ENCODE measurements at places on chromosomes 1 and 21.
A peak's percentile ranks its signal among the peaks of the same experiment; 100 is the strongest.

DNA sequence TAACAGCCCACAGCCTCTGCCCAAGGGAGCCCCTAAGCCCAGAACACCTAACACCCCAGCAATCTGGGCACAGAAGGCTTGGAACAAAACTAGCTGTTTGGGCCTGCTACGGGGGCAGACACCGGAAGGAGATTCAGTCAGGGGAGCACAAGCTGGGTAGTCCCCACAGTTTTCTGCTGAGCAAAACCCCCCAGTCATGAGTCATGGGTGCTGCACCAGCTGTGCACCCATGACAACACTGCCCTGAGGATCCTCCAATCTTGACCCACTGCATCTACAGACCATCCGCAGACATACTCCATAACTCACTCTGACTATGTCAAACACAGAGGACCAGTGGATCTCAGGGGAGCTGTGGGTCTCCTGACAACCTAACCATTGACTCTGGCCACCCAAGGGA, 105.1 kb downstream of the LRIG2 start:
- DNase-seq, result no peak

GRCh38 chr1:27618341-27619082, 14.6 kb upstream of the AHDC1 start:
- no peak for DNase-seq

GRCh38 chr1:3402258-3403010, 52.0 kb upstream of the ARHGEF16 start:
- peak; percentile 58 for DNase-seq

- no peak for DNase-seq
Observed at GRCh38 chr1:84959294-84959693, 37.6 kb downstream of the MCOLN2 start.

GRCh38 chr1:174135211-174135610, 24.1 kb upstream of the RABGAP1L start:
- no peak for DNase-seq

- no peak for DNase-seq
Observed at GRCh38 chr1:245481261-245481660, 326.5 kb downstream of the KIF26B start.

- no peak for DNase-seq
Observed at GRCh38 chr1:212691561-212692071, 8.0 kb downstream of the BATF3 start.

DNA sequence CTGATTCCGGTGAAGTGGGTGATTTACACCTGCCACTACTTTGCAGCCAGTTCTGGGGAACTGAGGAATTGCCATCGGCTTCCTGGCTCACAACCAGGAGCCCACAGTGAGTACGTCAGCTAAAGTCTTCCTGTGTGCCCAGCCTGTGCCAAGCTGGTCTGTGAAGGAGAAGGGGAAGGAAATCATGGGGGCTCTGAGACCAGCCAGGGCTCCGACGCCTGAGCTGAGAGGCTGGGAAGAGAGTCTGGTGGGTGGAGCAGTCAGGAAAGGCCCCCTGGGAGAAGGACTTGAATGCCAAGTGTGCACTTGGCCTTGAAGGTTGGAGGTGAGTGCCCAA, 1.2 kb downstream of the LURAP1 start:
- no peak for DNase-seq

DNA sequence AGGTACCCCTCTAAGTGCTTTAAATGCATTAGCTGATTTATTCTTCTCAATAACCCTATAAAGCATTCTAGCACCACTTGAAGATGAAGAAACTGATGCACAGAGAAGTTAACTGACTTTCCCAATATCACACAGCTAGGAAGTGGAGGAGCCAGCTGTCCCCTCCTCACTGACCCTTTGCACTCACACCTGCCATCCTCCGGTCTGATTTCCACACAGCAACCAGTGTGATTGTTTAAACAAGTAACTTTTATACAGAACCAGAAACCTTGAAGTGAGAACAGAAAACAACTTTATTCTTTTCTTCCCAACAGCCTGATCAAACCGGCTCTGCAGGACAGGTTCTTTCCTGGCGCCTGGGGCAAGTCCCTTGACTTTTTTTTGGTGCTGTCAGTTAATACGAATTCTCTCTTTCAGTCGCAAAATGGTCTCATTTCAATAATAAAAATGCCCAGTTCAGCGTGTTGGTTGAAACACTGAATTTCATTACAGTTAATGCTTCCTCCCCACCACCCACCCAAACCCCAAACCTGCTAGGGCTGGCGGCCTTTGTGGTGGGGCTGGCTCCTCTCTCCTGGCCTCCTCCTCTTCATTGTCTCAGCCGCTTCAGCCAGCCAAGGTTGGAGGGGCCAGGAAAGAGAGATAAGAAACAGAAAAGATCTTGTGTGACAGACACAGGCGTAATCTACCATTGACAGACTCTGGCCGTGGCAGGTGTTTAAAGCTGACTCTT, 26.4 kb upstream of the EEIG2 start:
- no peak for DNase-seq

DNA sequence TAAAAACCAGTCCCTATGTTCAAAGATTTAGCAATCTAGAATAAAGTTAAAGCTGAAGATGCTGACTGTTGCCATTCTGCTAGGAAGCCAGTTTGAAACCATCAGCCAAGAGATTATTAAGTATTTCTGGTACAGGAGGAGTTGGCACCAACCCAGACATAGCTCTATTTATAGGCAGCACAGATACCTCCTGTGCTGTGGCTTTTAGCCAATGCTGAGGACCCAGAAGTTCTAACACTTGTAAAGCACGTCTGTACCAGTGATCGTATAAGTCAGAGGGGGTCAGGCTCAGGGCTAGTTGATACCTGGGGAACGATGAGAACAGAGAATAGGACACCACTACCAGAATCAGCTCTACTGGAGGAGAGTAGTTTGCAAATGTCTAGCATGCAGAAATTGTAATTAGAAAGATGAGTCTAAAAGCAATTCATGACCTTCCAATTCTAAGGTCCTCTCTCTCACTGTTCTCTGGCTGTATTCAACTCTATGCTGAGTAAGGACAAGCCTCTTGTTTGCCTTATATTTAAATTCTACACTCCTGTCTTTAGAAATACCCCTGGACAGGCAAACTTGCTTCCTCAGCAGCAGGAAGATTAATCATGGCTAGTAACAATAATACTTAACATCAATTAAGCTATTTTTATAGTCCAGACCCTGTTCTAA, 96.8 kb upstream of the PALMD start:
- no peak for DNase-seq

- DNase-seq, result no peak
Observed at GRCh38 chr1:85603086-85603880, 22.7 kb downstream of the CCN1 start.

- DNase-seq, result no peak
Observed at GRCh38 chr1:68276448-68276847, 44.1 kb upstream of the WLS start.

- DNase-seq, result no peak
Observed at GRCh38 chr1:19481826-19482398, 3.4 kb downstream of the CAPZB start.

DNA sequence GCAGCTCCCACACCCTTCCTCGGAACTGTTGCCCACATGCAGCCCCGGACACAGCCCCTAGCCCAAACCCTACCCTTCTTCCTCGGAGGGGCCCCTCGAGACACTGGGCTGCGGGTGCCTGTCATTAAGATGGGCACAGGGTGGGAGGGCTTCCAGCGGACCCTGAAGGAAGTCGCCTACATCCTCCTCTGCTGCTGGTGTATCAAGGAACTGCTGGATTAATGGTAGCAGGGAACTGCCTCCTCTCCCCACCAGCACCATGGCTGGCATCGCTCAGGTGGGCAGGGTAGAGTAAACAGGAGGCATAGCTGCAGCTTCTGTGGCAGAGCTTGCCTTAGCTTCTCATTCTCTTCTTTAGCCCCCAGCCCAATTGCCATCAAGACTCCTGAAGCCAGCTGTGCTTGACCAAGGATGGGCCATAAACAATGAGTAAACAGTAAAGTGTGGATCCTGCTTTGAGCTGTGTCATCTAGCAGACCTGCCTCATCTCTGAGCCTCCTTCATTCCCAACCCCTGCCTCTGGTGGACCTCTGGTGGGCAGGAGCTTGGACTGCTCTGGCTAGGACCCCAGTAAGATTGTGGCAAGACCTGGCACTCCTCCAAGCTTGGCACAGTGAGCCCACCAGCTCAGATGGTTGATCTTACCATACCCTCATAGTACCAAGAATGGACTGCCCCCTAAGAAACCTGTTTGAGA, at the start of gene LENEP:
LENEP (plus strand) TSS at position 15 of the 697 bp plus-strand sequence; CDS start at position 37, 22 bp downstream.
- no peak for DNase-seq

- DNase-seq, result no peak
Observed at GRCh38 chr1:21911205-21912001, 25.7 kb downstream of the HSPG2 start.

- DNase-seq, result no peak
Observed at GRCh38 chr1:181612100-181612499, 128.8 kb downstream of the CACNA1E start.

DNA sequence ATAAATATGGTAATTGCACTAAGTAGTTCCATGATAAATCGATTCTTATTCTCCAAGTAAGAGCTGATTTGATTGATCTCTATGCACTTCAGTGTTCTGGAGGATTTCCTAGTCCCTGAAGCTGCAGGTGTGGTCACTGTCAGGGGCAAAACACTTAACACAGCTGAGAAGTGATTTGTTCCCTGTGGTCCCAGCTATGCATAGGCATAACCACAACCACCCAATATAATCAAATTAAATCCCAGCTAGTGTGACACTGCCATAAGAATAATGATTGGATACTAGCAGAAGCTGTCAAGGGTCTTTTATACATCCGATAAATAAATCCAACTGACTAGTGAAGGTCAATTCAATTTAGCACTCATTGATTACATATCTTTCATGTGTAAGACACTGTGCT, 60.1 kb downstream of the PTGER3 start:
- DNase-seq, result no peak

DNA sequence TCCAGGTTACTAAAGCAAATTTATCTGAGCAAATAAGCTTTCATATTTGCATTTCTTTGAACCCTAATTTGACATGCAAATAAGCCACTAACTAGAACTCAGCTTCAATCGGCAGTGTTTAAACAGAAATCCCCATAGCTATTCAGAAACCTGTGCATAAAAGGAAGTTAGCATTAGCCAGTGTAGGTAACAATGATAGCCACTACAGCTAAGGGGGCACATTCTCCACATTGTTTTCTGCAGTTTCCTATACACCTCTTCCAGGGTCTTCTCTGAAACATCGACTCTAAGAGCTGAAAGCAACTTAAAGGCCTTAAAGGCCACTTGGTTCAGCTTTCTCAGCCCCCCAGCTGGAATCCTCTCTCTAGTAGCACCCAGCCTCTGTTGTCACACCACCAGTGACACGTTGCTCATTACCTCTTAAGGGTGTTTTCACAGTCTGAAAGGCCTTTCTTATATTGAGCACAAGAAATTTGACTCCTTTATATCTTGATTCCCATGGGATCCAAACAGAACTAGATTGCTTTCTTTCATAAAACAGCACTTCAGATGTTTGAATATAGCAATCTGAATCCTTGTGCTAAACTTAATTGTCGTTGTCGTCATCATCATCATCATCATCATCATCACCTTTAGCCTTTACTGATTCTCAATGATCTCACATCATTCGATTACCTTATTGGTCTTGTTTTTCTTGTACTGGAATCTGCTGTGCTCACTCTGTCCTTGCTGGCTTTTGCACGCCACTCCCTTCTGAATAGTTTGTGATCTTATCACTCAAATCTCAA, 93.9 kb upstream of the DAB1 start:
- no peak for DNase-seq

GRCh38 chr21:44929242-44929798, 8.6 kb upstream of the ITGB2 start:
- DNase-seq, result no peak

DNA sequence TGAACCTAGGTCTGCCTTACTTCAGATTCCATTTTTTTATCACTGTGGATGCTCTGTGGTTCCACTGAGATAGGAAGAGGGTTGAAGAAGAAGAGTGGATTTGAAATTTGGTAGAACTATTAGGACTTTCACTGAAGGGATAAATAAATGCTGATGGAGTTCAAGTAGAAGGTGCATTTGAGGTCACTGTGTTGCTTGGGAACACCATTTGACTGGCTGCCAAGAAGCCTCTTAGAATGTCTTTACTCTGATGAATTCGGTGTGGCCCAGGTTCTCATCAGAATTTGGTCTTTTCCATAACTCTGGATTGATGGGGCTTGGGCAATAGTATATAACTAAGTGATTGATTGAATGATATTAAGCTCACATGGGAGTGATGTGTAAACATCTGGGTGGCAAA, 11.9 kb downstream of the XPR1 start:
- DNase-seq, result no peak

- DNase-seq, result no peak
Observed at GRCh38 chr1:94335447-94335846, 82.7 kb upstream of the ABCD3 start.

DNA sequence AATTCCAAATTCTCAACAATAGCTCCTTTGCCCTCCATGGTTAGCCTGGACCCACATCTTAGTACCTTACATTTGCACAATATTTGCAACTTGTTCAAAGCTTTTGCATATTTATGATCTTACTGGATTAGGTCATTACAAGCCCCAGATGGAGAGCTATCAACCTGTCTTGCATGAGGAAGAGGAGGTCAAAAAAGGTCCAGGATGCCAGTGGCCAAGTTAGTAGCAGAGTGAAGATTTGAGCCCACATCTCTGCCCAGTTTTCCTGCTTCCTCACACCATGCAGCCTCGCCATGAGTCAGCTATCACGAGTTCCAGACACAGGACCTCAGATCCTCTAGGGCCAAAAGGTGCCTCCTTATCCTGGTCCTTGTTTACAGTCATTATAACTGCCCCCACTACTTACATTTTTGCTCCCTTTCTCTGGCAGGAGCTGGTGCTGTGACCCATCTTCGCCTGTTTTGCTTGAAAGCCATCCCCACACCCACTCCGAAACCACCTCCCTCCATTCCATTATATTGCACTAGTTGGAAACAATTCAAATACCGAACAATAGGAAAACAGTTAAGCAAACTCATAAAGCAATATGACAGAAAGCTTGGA, 5.0 kb upstream of the AHCYL1 start:
- peak; percentile 99 for DNase-seq

DNA sequence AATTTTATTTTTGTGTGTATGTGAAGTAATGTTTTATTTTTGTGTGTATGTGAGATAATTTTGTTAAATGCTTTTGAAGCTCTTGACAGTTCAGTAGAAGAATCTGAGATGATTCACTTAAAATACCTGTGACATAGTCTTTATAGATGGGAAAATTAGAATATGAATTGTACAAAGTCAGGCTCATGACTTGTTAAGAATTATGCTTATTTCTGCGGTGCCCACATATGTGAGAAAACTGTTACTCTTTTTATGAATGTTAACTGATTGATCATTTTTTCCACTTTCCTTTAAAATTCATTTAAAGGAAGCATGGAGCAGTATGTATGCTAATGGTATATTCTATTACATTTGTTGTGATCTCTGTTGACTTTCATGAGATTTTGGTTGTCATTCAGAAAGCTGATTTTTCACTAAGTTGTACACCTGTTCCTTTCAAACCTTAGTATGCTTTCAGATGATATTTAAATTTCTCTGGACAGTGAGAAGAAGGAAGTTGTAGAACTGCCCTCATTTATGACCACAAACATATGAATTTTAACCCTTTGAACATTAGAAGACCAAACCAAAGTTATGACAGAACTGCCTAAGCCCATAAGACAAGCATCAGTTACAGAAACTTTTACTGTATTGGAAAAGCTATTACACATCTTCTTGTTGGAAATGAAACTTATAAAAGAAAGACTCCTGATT, 110.1 kb downstream of the POU2F1 start:
- DNase-seq, result no peak
